Esophagus squamous epithelium (tissue), 5 donors: ENCODE measurements at places on chromosomes 1 and 21. TPM values are rescaled to one million over a fixed set of nuclear protein-coding genes. Genes with fewer than 3 reads are reported as not detected.

The C1orf141 gene
- total RNA-seq, result not detected

The LRRIQ3 gene
- 0.23 TPM for total RNA-seq

The CACNA1S gene
- not detected for total RNA-seq

The CYYR1 gene
- total RNA-seq, result 3.8 TPM

The ANGEL2 gene
- total RNA-seq, result 15.8 TPM

The S100A10 gene
- total RNA-seq, result 383 TPM

The NEGR1 gene
- 0.88 TPM for total RNA-seq

GRCh38 chr1:4119516-4120220, 219.6 kb upstream of the C1orf174 start:
- no peak for DNase-seq

GRCh38 chr1:32094746-32095521, 12.9 kb upstream of the KPNA6 start:
- DNase-seq, result no peak

The SMCP gene
- total RNA-seq, result not detected

The DAB1 gene
- under 0.01 TPM for total RNA-seq

GRCh38 chr1:5220421-5220820, 566.0 kb downstream of the AJAP1 start:
- DNase-seq, result no peak

The NFASC gene
- total RNA-seq, result 6.3 TPM

- no peak for DNase-seq
These were observed 483 bp downstream of the CHML start for GRCh38 chr1:241639623-241640148.

DNA sequence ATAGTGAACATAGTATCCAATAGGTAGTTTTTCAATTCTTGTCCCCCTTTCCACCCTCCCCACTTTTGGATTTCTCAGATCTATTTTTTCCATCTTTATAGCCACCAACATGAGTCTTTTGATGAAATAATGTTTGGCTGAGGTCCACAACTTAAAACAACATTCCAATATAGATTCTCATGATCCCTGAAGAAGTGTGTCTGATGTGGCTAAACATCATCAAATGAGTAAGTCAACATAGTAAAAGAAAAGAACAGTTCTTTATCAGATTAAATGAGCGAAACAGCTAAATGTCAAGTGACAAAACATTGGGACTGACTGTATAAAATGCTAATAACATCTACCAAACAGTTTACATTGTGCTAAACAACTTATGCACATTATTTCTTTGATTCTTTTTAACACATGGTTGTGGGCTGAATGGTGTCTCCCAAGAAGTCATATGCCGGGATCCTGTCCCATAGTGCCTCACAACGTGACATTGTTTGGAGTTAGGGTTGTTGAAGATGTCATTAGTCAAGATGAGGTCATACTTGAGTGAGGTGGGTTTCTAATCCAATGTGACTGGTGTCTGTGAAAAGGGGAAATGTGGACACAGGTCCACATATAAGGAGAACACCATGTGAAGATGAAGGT, 453.6 kb downstream of the LTN1 start:
- no peak for DNase-seq

The SPRR3 gene
- total RNA-seq, result 8,752 TPM

DNA sequence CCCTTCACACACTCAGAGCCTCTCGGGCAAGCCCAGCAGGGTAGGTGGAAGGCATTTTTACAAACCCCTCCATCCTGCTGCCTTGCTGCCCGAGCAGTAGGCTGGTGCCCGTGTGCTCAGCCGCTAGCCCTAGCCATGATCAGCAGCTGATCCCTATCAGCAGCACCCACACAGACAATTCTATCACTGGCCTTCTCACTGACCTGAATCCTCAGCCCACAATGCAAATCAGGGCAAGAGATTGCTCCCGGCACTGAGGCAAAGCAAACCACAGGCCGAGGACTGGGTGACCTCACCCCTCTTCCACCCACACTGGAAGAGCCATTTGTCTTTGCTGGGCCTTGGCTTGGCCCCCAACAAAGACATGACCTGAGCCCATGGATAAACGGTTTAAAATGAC, 895 bp upstream of the PDZK1 start:
- DNase-seq, result no peak

DNA sequence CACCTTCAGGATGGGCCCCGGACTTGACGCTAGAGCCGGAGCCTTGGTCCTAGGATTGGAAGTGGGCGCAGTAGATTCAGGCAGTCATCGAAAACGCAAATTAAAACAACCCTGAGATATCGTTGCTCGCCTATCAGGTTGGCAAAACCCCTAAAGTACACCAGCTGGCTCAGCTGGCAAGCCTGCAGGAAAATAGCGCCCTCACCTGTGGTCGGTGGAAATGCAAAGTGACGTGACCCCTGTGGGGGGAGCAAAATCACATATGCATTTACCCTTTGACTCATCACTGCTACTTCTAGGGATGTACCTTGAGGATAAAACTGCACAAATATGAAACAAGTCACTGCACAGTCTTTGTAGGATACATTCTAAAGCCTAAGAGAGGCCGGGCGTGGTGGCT, 170.3 kb upstream of the TMEM51 start:
- DNase-seq, result no peak

DNA sequence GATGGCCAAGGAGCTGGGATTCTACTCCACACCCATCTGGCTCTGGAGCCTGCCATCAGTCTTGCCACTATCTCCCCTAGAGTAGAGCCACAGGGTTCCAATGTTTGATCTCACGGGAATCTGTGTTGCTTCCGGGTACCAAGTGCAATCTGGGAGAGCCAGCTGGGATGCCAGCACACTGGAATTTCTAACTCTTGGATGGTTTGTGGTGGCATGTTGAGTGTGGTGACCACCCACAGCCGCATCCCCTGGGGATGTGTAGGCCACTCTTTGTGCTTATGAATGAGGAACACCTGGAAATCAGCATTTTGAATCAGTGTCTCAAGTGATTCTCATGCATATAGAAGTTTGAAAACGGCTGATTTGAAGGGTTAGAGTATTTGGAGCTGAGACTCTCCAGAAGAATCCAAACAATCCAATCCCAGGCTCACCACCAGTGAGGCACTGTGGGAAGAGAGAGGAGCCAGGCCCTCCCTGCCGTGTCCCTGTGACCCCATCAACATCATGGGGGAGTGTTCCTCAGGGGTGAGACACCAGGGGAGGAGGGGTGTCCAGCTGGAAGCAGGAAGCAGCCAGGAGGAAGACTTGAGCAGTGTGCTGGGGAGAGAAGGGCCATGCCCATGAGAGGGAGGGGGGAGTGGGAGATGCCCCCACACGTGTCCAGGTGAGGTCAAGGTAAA, 13.4 kb downstream of the FBLIM1 start:
- no peak for DNase-seq

DNA sequence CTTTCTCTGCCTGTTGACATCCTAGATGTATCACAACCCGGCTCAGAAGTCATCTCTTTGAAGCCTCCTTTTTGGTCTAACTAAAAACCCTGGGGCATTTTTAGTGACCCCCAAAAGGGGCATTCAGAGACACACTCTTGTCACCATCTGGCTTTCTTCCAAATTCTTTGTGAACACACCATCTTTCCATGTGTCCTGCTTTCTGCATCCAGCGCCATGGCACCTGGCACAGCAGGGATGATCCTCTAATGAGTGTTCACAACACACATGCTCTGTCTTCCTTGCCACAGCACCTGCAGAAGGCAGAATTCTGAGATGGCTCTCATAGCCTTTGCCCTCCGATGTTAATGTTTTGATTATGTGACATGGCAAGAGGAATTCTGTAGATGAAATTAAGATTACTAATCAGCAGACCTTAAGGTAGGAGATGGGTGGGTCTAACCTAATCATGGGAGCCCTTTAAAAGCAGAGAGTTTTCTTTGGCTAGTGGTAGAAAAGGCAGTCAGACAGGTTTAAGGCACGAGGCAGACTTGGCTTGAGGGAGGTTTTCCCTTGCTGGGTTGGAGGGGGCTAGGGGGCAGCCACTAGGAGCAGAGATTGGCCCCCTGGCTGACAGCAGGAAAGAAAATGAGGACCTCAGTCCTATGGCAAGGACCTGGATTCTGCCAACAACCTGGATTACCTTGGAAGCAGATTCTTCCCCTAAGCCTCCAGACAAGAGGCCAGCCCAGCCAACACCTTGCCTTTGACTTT, 4.9 kb upstream of the TMEM61 start:
- no peak for DNase-seq
